NCI-H1417 treated with DMSO at 0.1 percent for 48 hours (cell line): ENCODE measurements at places on chromosomes 6 and 20.

- no peak for DNase-seq
These were observed 146.8 kb upstream of the UST start for GRCh38 chr6:148599967-148600426.

DNA sequence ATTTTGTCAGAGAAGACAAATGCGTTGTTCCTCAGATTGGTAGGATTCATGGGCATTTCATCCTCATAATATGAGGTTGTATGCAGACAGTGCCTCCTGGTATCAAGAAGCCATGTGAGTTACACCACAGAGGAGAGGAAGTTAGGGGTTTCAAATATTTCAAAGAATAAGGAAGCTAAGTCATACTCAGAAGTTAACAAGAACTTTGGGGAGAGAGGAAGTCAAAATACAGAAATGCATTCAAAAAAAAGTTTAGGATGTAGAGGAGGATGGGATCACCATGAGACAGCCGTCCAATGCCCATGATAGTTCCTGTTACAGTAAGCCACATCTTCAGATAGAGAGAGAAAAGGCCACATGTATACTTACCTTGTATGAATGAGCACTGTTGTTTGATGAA is 22.3 kb downstream of the HLA-DOB start:
- DNase-seq = no peak

DNA sequence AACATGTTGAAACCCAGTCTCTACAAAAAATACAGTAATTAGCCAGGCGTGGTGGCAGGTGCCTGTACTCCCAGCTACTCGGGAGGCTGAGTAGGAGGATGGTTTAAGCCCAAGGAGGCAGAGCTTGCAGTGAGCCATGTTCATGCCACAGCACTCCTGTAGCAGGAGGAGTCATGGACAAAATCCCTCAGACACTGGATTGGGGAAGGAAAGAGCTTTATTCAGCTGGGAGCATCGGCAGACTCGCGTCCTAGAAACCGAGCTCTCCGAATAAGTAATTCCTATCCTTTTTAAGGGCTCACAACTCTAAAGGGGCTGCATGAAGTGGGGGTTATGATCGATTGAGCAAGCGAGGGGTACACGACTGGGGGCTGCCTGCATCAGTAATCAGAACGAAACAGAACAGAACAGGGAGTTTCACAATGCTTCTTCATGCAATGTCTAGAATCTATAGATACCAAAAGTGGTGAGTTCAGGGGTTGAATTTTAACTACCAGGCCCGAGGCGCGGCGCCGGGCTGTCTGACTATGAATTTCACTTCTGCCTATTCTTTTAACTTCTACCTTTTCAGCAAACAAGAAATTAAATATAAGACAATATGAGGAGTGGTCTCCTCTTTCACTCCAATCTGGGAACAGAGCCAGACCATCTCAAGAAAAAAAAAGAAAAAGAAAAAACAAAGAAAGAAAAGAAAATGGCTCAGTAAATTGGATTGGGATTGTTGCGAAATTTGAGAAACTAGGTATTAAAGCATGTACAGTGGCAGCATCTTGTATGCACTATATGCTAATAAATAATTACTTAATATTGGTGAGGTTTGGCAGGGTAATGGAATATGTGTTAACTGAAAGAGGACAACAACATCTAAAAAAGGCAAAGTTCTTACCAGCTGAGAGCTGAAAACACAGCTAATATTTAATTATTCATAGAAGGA is 23.6 kb downstream of the HMGN4 start:
- DNase-seq = no peak

DNA sequence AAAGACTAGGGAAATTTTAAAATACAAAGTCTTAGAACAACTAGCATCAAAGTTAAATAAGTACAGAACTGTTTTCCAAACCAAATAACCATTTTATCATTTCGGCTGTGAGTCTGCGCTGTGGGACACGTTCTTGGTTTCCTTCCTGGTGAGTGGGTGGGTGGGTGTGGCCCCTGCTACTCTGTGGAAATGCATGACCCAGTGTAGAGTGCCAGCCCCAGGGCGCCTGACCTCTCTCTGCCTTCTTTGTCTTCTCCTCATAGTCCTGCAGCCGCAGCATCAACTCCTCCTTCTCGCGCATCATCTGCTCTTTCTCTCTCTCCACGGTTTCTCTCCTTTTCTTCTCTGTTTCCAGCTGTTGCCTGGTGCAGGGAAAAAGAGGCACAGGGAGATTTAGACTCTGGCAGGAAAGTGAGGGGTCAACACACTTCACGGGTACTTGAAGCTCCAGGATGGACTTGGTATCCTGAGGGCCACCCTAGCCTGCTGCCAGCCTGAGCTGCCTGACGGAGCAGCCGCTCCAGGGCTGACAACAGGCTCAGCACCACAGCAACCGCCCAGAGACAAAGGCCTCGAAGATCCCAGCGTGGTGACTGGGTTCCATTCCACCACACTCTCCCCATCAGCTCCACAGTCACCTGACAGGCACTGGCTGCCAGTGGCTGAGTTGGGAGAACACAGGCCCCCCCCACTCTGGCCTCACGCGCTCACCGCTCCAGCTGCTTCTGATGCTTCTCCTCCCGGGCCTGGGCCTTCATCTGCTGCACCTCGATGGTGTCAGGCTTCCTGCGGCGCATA is 48.4 kb downstream of the EZR start:
- DNase-seq = no peak

- DNase-seq = no peak
These were observed 35.0 kb downstream of the STX11 start for GRCh38 chr6:144185133-144185836.

DNA sequence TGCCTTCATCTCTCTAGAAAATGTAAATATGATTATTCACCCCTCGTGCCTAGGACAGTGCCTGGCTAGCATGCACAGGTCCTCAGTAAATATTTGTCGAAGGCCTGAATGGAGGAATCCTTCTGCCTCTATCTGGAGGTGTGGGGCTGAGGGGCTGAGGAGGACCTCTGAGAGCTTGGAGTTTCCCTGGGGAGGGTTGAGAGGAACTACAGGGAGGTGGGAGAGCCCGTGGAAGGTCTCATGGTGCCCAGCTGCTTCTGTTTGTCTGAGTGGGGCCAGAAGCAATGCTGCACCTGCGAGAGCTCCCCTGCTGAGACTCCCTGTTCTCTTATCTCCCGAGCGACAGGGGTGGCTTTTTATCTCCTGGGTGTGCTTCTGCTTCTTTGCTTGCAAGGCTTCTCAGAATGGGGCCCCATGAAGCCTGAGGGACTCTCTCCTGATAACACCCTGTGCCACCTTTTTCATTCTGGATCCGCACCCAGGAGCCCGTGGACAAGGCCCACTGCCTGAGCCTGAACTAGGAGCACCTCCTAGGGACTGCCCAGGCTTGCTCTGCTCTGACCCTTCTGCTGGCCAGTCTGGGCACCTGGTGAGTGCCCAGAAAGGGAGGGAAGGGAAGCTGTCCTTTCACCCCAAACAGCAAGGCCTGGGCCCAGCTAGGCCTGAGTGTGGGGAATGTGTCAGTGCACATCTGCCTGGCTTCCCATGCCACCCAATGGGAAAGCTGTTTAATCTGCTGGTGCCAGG is 2.4 kb downstream of the SLC29A1 start:
- DNase-seq = no peak

DNA sequence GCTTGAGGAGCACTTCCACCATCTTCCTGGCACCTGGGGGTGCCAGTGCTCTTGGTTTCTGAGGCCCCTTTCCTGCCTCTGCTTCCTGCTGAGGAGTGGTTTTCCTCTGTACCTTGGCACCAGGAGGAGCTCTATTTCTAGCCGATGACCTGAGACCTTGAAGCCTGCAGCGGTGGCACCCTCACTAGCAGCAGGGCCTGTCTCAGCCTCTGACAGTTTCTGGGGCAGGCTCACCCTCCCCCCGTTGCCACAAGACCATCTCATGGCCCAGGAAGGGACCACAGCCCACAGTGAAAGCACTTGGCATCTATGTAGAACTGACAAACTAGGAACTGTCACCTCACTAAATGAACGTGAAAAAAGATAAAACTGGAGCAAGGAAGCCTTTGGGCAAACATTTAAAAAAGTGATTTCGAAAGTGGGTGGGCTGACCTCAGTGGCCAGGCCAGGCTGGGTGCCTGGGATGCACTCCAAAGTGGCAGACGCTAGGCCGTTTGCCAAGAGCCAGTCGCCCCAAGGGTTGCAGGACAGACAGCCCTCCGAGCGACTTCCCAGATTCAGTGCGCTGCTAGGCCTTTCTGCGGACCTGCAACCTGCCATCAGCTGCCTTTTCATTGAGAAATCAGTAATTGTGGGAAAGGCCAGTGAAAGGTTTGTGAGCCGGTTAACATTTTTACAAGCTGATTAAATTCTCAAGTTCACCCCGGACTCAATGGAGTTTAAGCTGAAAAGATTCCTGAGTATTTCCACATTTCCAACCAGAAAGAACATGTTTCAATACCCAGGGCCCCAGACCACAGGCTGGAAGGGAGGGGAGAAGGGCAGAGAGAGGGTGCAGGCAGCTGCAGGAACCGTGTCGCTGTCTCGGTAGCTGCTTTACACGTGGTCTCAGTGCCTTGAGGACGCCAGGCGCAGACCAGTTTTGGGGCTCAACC is 303.7 kb downstream of the ESR1 start:
- DNase-seq = no peak

GRCh38 chr20:61447952-61448351 is 195.9 kb downstream of the CDH4 start:
- DNase-seq = peak; percentile 56

- DNase-seq = no peak
These were observed 32.8 kb downstream of the PPP1R16B start for GRCh38 chr20:38838326-38838725.

DNA sequence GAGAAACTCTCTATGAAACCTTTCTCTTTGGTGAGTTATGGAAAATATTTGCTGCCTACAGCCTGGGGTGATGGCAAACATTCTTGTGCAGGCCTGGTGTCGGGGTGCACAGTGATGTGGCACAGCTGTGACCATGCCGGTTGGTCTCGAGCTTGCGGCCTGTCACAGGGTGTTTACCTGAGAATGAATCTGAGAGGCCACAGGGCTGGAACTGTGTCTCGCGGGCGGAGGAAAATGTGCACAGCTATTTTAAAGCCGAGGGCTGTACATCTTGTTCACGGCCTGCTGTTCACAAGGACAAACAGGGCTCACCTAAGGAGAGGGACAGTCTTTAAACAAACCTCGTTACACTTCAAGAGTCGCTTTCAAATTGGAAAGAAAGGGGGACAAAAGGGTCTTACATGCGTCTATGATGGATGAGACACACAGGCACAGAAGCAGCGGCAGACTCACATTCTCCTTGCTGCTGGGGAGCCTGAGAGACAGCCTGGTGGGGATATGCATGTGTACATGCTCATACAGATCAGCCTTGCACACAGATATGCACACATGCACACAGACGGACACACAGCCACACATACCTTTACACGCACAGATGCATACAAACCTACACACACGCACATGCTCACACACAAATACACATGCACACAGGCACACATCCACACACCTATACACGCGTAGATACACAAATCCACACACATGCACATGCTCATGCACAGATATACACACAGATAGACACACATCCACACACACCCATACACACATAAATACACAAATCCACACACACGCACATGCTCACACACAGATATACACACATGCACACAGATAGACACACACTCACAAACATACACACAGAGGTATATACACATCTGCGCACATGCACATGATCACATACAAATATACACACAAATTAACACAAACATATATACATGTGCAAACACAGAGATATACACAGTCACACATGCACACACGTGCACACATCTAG is 69.6 kb upstream of the FOXA2 start:
- no peak for DNase-seq

DNA sequence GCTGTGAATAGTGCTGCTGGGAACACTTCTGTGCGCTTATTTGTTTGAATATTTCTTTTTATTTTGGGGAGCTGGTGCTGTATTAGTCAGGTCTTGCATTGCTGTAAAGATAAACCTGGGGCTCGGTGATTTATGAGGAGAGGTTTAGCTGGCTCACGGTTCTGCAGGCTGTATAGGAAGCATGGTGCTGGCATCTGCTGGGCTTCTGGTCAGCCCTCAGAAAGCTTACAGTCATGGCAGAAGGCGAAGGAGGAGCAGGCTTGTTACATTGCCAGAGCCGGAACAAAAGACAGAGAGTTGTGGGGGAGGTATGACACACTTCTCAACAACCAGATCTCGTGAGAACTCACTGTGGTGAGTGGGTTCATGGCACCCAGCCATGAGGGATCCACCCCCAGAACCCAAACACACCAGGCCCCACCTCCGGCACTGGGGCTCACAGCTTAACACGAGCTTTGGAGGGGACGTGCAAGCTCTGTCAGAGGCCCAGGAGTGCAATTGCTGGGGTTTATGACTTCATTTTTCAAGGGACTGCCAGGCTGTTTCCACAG is 68.8 kb upstream of the GATA5 start:
- DNase-seq = no peak

- no peak for DNase-seq
These were observed 187.8 kb upstream of the PRDM1 start for GRCh38 chr6:105898286-105898685.

- no peak for DNase-seq
These were observed 79.6 kb downstream of the CDH22 start for GRCh38 chr20:46228670-46229069.
